ENCODE measurements at places on chromosomes 7 and 10.
A peak's percentile ranks its signal among the peaks of the same experiment; 100 is the strongest.

DNA sequence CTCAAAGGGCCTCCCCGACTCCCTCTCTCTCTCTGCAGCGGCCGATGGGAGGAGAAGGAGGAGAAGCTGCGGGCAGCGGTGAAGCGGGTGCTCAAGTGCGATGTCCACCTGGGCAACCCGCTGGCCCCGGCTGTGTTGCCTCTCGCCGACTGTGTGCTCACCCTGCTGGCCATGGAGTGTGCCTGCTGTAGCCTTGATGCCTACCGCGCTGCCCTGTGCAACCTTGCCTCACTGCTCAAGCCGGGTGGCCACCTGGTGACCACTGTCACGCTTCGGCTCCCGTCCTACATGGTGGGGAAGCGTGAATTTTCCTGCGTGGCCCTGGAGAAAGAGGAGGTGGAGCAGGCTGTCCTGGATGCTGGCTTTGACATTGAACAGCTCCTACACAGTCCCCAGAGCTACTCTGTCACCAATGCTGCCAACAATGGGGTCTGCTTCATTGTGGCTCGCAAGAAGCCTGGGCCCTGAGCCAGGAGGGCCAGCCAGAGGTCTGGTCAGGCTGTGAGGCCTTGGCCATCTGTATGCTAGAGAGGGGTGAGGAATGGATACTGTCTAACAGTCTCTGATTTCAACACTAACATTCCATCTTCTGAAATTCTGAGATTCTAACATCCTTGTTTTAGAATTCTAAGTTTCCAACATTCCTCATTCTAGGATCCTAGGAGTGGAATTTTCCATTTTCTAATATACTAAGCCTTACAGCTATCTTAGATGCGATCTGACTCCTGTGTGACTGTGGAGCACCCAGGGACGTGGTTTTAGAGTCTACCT, 3.6 kb downstream of the INMT start:
- no peak for DNase-seq

- DNase-seq: no peak
Observed at GRCh38 chr7:45161842-45162241, 4.3 kb downstream of the RAMP3 start.

GRCh38 chr10:119652361-119652730, 1.2 kb downstream of the BAG3 start:
- peak; percentile 75 for DNase-seq

DNA sequence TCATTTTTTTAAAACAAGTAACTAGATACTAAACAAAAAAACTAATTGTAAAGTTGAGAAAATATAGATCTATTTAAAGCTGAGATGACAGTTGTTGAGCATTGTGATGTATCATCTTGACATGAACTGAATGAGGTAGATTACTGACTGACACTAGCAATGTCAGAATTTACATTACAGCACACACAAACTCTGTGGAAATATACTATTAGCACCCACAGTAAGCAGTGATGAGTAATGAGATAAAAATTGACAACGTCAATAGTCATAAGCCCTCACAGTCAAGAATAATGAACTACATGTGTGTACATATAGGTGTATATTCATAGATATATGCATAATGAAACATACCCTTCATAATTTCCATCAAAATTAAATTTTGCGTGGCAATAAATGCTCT, 368.4 kb downstream of the TFEC start:
- DNase-seq: peak; percentile 1

DNA sequence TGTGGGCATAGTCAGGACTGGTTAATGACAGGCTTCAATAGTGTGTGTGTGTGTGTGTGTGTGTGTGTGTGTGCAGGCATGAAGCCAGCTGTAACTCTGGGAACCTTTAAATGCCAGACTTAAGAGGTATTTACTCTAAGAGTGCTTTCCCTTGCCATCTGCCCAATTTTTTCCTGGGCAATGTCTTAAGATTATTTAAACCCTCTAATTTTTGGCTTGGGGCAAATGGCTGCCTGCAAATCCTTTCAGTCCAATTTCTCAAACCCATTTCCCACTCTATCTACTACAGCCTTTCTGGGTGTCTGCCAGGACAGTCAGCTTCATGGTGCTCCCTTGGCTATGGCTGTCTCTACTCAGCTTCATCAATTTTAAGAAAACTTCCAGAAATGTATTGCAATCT, 62.6 kb upstream of the C1GALT1 start:
- DNase-seq: no peak

DNA sequence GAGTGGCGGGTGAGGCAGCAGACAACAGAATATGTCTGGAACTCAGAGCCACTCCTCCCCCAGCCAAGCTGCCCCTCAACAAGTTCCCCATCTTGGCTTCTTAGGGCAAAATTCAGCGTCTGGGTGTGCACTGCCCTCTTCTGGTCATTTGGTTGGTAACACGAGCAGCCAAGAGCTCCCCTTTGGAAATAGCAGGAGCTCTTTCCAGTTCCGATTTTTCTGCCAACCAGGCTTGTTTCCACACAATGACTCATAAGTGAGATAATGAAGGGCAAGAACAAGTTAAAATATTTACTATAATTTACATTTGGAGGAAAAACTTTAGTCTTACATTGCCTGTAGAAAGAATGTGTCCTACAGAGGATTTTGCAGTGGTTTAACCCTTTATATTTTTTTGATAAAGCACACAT, 70.5 kb downstream of the ADCYAP1R1 start:
- peak; percentile 77 for DNase-seq

GRCh38 chr10:12269056-12269455, 73.1 kb downstream of the CDC123 start:
- DNase-seq: no peak

- peak; percentile 40 for DNase-seq
Observed at GRCh38 chr10:17737027-17737965, 14.7 kb upstream of the TMEM236 start.

GRCh38 chr7:81299711-81300110, 380.9 kb upstream of the SEMA3C start:
- DNase-seq: peak; percentile 62

DNA sequence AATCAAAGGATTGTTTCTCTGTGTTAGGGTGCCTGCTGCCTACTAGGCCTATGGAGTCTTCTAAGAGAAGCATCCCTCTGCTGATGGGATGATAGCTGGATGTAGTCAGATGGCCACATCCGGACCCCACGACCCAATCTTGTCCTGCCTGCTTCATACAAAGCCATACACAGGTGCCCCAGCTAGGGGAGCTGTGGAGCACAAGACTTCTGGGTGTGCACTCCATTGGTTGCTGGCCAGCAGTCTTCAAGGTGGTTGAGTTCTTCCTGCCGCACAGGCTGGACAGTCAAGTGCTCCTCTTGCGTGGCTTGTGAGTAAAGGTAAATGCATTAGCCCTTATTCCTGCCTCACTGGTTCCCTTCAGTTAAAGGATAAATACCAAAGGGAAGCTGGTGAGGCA, 120.2 kb downstream of the TEX36 start:
- no peak for DNase-seq

- peak; percentile 25 for DNase-seq
Observed at GRCh38 chr10:132721725-132722124, 64.2 kb downstream of the NKX6-2 start.

- no peak for DNase-seq
Observed at GRCh38 chr7:79512261-79512660, 58.8 kb upstream of the MAGI2 start.

DNA sequence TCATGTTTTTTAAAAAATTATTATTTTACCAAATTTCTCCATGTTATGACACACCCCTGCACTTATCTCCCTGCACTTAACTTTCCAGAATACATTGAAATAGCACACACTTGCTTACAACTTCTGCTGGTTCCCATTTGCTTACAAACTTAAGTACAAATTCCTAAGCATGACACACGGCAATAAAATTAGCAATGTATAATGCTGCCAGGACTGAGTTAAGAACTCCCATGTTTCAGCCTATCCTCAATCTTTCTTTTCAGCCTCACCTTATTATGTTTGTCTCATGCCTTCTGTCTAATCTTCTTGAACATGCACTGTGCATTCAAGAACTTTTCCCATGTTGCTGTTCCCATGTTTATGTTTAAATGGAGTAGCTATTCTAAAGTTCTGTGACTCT, 40.8 kb downstream of the PRPS1L1 start:
- peak; percentile 91 for DNase-seq

GRCh38 chr10:19302117-19302516, 253.5 kb downstream of the MALRD1 start:
- DNase-seq: peak; percentile 78

DNA sequence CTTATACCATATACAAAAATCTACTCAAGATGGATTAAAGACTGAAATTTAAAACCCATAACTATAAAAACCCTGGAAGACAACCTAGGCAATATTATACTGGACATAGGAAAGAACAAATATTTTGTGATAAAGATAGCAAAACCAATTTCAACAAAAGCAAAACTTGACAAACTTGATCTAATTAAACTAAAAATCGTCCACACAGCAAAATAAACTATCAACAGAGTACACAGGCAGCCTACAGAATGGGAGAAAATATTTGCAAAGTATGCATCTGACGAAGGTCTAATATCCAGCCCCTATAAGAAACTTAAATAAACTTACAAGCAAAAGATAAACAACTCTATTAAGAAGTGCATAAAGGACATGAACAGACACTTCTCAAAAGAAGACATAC, 240.1 kb downstream of the HGF start:
- no peak for DNase-seq

- DNase-seq: peak; percentile 25
Observed at GRCh38 chr7:17299483-17299991, 1.1 kb downstream of the AHR start.

Data from renal cortical epithelial cell (primary cell).